Activated CD8-positive, alpha-beta memory T cell treated with anti-CD3 and anti-CD28 coated beads for 1 hour (primary cell): ENCODE measurements at places on chromosomes 5 and 9.

GRCh38 chr5:113451797-113452196 lies 17.0 kb upstream of the TSSK1B start:
- DNase-seq, result no peak

- no peak for DNase-seq
These were observed 37.2 kb upstream of the KIF2A start for GRCh38 chr5:62268792-62269191.

- DNase-seq, result no peak
These were observed 154.5 kb downstream of the ADAMTS12 start for GRCh38 chr5:33737284-33737683.

GRCh38 chr9:29208670-29209069 lies 1635.4 kb upstream of the C9orf72 start:
- DNase-seq, result no peak

- no peak for DNase-seq
These were observed 7.3 kb downstream of the FCN2 start for GRCh38 chr9:134887686-134888602.

DNA sequence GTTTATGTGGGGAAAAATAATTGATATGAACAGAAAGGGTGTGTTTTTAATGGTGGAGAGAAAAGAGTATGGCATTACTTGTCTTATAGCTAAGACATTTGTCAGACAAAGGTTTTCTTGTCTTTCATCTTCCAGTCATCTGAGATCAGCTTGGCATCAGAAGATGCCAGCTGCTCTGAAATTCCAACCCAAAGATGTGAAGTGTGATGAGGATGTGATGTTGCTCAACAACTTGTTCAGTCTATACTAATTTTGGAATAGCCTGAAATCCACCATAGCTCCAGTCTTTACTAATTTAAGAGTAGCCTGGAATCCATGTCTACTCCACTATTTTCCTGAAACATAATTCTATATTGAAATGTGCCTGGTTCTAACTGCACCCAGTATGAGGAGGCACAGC lies 182.3 kb downstream of the CFAP90 start:
- no peak for DNase-seq

DNA sequence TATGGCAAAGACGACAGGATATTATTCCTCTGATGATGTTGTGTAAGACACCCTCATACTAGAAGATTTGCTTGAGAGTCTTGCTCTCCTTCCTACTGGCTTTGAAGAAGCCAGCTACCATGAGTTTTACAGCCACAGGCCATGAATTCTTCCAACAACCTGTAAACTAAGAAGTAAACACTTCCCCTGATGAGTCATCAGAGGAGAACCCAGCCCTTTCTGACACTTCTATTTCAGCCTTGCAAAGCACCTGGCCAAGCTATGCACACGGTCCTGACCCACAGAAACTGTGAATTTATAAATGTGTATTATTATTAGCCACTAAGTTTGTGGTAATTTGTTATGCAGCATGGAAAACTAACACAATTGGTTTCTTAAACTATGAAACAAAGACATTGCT lies 288.8 kb upstream of the ADAMTSL1 start:
- DNase-seq, result no peak

- no peak for DNase-seq
These were observed 42.3 kb upstream of the STRBP start for GRCh38 chr9:123310551-123311249.

- DNase-seq, result no peak
These were observed 158.2 kb upstream of the PPP2R2B start for GRCh38 chr5:147036691-147037245.

- DNase-seq, result no peak
These were observed 119.1 kb upstream of the CLINT1 start for GRCh38 chr5:157978061-157978460.

DNA sequence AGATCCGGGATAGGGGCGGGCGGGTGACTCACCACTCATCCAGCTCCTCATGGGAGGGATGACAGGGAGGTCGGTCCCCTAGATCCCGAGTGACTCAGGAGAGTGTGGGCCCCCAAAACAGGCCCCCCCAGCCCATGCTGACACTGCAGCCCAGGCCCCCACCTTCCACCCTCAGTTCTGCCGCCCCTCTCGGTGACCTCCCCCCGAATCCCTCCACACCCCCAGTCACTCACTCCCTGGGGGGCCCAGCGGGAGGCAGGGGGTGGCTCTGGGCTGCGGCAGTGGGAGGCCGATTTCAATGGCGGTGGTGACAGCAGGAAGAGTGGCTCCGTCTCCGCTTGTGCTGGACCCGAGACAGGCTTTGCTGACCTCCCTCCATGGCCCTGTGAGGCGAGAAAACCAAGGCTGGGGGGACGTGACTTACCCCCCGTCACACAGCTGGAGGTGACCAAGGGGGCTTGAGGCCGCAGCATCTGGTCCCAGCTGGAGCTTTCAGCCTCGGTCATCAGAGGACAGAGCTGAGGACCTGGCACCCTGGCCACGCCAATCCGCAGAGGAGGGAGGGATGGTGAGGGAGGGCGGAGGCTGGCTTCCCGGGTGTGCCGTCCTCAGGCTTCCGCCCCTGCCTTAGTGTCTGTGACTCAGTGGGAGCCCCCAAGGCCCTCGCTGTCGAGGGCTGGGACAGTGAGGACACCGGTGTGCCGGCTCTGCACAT lies 9.0 kb downstream of the GPSM1 start:
- no peak for DNase-seq

DNA sequence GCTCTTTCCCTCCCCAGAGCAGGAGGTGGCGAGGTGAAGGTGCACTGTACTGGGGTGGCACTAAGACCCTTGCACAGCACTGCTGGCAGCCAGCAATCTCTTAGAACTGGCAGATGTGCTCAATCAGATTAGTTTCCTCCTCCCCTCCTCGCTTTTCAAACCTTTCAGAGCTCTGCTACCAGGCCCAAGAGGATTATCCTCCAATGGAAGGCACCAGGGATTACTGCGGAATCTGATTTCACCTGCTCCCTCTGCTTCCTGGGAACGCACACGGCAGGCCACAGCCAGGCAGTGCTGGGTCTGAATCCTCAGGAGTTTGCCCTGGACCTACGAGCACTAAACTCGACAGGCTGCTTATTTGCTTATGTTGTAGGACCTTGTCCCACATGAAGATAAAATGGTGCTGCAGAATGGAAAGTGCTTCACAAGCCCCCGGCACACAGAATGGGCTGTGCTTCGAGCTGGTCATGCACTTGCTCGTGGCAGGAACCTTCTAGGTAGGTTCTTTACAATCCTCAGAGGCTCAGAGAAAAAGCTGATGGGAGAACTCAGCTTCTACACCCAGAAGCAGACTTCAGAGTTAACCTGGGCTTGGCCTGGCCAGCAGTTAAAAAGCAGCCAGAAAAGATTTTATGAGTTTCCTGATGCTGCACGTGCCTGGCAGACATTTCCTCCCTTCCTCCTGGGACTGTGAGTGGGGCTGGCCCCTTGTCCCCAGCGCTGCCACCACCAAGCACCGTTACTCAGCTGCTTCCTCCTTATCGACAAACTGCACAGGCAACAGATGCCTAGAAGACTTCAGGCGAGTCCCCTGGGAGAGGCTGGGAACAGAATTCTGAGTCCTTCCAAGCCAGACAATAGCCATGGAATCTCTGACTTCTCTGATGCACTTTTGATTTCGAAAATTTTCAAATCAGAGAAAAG lies 33.1 kb downstream of the FABP6 start:
- no peak for DNase-seq

DNA sequence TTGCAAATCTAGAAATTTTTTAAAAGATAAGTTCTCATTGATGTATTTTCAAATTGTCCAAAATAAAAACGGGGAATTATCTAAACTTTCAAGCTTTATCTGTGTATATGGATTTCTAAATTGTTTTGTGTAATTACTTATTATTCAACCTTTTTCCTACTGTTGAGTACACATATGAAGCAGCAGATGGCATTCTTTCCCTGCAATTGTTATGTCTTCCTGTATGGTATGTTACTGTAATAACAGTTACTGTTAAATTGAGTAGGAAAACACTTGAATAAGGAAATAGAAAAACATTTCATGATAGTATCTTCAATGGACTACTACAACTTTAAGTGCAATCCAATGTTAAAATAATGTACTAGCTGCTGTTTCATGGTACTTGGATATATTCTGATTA lies 124.8 kb downstream of the RANBP17 start:
- no peak for DNase-seq

DNA sequence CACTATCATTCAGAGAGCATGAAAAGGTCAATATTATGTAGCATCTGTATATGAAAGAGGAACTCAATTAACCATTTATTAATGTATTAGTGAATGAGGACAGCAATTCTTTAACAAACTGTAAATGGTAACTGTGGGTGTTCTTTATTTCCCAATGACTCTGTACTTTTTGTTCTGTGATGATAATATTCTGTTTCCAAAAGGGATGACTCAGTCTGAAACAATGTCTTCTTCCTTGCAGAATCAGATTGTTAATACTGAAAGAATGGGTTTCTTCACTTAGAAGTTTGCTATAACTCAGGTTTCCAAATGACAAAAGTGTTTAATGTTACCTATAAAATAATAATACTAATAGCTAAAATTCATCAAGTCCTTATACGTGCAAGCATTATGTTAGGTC lies 1518.7 kb upstream of the WWC1 start:
- no peak for DNase-seq

GRCh38 chr9:98241357-98242300 lies 13.8 kb downstream of the TBC1D2 start:
- DNase-seq, result no peak

DNA sequence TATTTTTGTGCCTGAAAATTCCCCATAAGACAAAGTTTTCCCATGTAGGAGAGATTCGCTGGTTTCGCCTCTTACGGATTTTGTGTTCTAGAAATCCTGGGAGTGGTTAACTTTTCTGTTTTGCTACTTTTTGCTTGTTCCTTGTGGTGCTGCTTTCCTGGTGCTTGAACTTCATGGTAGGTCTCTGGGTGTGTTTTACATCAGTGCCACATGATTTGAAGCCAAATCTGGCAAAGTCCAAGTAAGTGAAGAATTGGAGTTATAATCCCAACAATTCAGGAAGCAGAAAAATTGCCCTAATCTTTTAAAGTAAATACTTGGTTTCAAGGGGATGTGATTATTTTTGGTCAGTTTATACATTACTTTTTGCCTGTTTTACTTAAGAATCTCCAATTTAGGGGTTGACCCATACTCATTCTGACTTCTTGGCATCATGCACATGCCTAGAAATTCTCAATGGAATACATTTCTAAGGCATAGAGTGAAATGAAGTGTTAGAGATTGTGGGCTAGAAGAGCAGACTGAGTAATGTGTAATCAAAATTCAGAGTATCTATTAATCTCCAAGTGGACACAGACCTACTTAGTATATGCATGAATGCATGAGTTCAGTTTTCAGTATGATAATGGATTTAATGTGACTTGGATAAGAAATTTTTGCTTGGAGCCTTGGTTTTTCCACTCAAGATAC lies 189.7 kb downstream of the CSNK1G3 start:
- no peak for DNase-seq

DNA sequence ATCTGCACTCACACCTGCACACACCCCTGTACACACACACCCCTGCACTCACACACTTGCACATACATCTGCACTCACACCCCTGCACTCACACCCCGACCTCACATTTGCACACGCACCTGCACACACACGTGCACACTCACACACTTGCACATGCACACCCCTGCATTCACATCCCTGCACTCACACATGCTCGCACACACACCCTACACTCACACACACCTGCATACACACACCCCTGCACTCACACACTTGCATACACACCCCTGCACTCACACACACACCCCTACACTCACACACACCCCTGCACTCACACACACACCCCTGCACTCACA lies 27.5 kb downstream of the GLT6D1 start:
- no peak for DNase-seq

DNA sequence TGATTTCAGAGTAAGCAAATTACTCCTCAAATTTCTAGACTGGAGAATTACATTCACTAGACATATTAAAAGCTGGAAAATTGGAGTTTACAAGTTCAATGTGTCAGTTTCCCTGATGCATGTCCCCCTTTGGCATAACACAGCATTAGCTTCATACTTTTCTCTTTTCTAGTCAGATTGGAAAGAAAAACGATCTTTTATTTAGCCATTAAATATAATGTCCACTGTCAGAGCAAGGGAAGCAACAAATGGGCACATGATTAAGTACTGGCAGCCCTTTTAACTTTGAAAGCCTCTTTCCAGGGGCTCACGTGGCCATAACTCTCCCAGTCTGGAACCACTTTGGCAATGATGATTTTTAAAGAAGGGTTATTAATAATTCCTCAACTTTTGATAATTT lies 203.3 kb downstream of the KCNN2 start:
- DNase-seq, result no peak

- no peak for DNase-seq
These were observed 23.1 kb downstream of the SLC25A25 start for GRCh38 chr9:128091144-128091543.
